CD4-positive, alpha-beta T cell (primary cell): ENCODE measurements at places on chromosomes 4 and X.

GRCh38 chr4:123396307-123397143 lies at the start of gene SPRY1:
Gene SPRY1, plus strand, starts transcription at chr4:123396795. Its CDS starts 4,797 bp downstream, at chr4:123401592.
- DNase-seq = peak; percentile 62

- no peak for DNase-seq
Observed at GRCh38 chrX:129634541-129634940, 20.2 kb downstream of the APLN start.

DNA sequence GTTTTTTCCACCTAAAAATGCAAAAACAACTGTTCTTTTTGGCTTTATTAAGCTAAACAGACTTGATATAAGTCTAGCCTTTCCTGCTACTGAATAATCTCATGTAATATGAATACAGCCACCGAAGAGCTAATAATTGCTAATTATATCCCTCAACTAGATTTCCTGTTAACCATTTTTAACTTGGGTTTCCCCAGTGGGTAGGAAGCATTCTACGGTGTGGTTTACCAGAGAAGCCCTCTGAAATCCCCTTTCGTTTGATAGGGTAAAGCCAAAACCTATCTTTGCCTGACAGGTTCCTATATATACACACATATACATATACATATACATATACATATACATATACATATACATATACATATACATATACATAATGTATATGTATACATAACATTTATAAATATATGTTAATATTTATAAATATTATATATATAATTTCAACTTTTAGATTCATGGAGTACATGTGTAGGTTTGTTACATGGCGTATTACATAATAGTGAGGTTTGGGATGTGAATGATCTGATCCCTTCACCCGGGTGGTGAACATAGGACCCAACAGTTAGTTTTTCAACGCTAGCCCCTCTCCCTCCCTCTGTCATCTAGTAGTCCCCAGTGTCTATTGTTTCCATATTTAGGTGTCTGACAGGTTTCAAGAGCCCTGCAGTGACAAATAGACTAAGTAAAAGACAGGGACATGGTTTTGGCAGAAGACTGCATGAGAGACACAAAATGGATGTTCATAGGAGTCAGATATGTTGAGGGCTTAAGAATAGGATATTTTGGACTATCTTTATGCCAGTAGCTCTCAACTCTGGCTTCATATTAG lies 62.4 kb downstream of the ATXN3L start:
- no peak for DNase-seq

GRCh38 chrX:66410806-66411205 lies 228.1 kb downstream of the EDA2R start:
- no peak for DNase-seq

- no peak for DNase-seq
Observed at GRCh38 chr4:89898304-89898716, 3.7 kb downstream of the MMRN1 start.

DNA sequence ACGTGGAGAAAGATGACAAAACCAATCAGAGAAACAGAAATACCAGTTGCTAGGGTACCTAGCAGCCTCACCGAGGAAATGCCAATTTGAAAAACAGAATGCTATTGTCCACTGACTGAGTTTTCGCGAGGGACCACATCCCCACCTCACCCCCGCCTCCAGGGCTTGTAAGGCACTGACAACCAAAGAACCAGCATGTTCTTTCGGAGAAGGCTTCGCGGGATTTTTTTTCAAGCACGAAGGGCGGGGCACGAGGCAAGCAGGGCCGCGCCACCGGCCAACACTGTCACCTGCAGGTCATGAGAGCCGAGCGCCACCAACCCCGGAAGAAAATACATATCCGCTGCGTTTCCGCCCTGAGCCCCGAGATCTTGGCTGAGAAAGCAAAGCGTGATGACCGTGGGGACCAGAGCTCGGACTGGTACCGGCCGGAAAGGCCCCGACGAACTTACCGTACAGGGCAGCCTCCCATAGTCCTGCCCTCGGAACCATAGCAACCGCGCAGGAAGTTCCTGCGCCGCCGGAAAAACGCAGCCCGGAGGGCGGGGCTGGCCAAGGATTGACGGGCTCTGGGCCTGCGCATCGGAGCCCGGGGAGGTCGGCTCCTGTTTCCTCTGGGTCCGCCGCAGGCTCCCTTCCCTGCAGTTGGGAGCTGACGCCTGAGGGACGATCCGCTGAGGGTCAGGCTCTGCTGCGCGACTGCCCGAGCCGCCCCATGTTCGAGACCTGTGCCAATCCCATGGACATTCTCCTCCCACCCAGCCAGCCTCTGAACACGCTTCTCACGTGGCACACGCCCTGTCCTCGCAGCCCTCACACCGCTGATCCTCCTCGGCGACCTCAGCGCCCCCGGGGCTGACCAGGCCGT lies 59.2 kb upstream of the PAGE5 start:
- DNase-seq = peak; percentile 86

- DNase-seq = no peak
Observed at GRCh38 chr4:22202975-22203710, 254.6 kb upstream of the KCNIP4 start.

DNA sequence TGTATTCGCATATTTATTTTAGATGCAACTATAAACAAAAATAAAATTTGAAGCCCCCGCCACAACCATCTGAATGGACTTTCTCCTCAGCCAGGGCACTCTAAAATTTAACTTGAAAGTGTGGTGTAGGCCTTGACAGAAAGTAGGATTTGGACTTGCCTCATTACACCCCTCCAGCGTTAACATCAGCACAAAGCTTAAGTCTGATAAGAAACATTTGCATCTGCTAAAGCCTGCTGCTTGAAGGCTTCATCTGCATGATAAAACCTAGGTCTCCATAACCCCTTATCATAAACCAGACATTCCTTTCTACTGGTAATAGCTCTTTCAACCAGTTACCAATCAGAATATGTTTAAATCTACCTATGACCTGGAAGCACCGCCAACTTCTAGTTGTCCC lies 1046.5 kb downstream of the FAT4 start:
- no peak for DNase-seq
